ENCODE measurements at places on chromosomes 7 and 10.

DNA sequence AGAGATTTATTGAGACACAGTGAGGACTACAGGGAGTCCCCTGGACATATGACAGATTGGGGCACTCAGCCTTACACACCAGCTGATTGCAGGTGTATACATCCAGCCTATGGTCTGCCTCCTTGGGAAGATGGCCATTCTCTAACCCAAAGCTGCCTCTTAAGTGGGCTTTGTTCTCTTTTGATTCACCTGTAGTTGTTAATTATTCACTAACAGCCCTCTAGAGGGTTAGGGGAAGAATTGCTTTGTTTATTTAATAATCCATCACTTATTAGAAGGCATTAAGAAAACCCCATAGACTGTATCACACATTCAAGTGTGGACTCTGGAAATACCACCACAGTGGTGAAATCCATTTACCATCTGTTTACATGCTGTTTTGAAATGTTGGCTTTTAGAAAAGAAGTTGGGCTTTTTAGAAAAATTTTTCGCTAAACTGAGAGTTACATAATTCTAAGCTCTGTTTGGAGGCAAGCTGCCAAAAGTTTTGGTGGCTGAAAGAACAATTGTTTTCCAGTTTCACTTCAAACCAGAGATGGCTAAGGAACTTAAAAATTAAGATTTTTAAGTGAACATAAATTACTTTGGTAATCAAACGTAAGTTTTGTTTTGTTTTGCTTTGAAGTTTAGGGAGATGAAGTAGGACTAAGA is 379.1 kb downstream of the ADRA2A start:
- no peak for DNase-seq

- DNase-seq: no peak
Observed at GRCh38 chr7:133613250-133613790, 360.4 kb downstream of the EXOC4 start.

DNA sequence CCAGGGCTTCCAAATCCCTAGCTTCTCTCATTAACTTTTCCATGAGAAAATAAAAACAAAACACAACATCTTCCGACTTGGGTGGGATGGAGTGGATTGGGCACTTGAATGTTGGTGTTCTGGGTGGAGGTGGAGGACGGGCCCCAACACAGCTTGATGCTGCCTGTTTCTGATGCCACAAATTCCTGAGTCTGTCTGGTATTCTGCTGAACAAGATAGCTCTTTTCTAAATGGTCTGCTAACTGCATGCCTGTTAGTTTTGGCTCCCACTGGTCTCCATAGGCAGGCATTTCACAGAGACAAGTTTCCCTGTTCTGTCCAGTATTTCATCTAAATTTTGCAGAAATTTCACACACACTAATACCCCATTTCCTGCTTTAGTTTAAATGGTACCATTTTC is 160.9 kb upstream of the FZD8 start:
- no peak for DNase-seq

DNA sequence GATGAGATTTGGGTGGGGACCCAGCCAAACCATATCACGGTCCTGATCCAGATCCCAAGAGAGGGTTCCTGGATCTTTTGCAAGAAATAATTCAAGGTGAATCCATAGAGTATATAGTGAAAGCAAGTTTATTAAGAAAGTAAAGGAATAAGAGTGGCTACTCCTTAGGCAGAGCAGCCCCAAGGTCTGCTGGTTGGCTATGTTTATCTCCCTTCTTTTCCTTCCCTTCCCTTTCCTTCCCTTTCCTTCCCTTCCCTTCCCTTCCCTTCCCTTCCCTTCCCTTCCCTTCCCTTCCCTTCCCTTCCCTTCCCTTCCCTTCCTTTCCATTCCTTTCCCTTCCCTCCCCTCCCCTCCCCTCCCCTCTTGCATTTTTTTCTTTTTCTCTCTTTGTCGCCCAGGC is 35.2 kb downstream of the OTUD1 start:
- DNase-seq: no peak

- no peak for DNase-seq
Observed at GRCh38 chr7:128741491-128741890, 2.3 kb downstream of the CALU start.

DNA sequence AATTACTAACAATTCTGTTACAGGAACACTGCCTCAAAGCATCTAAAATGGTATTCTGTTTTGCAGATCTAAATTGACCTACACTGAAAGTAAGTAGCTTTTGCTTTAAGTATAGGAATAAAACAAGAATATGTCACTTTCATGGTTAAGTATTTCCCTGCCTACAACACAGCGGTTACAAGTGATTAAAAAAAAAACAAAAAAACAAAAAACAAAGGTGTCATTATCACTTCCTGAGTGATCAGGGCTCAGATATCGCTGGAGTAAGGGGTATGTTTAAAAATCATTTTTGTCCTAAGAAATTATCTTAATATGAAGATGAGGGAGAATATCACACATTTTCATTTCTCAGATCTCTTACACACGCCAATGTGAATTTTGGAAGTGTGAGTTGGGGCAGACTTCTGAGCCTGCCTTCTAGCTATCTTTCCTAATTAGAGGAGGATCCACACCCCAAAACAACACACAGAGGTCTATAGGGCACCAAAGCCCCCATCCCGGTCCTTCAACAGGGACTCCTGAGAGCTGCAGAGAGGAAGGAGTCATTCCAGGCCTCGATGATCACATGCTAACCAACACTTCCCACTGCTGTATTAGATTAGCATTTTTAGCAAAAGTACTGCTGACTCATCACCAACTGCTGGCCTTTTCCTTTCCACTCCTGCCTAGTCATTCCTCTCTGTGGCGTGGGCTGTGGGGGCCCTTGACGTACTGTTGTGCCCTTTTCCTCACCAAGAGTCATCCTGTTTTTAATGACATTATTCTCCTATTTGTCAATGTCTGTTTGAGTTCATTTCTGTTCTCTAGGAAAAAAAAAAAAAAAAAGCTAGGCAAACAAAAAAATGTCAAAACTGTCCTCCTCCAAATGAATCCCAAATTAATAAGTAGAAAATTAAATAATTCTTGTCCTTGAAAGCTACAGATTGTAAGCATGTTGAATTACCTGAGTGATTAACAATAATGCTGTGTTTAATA is 31.2 kb downstream of the PRTFDC1 start:
- peak; percentile 26 for DNase-seq

GRCh38 chr10:77027141-77027540 is 610.5 kb downstream of the KCNMA1 start:
- no peak for DNase-seq

DNA sequence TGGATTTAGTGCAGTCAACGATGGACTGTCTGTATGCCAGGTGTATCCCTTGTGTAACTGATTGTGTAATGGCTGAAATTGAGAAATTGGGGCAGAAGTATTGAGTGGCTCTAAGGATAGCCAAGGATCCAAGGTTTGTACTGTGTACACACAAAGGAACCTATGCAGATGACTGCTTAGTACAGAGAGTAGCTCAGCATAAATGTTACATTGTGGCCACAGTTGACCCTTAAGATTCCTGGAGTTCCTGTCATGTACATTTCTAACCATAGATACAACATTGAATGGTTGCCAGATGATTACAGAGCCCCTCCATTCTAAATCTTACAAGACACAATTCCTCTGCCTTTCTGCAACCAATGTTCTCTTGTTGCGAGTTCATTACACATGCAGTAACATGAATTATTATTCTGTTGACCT is 25.3 kb downstream of the CCDC126 start:
- DNase-seq: peak; percentile 40

- DNase-seq: peak; percentile 89
Observed at GRCh38 chr10:97632949-97633884, at the start of gene MORN4. Gene MORN4 (minus strand): TSS chr10:97633500. CDS start chr10:97619653, 13,847 bp downstream.

DNA sequence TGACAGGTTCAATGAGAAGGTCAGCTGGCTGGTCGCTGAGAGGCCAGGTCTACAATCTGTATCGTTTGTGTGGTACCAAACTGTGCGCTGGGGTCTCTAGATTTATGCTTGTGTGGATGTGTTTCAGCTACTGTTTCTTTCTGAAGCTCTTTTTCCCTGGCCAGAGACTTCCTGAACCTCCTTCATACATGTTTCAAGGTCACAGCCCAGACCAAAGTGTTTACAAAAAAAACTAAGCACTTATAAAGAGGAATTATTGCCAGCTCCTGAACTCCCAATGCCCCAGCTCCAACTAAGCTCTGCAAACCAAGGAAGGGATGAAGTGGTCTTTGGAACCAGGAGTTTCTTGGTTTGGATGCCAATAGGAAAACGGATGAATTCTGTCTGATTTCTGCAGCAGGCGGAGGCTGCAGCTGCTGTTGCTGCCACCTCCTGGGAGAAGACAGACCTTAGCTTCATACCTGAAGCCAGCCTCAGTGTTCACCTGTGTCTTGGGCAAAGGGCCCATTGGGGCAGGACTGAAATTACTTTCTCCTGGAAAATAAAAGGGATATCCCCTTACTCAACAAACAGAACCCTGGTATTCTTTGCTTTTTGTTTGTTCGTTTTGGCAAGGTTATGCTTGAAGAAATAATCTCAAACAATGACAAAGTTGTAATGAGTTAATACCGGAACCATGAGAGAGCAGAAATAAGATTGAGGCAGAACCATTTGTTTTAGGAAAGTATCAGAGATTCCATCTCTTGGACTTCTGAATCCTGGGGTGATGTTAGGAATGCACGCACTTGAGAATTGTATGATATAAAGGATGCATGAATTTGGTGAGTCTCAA is 24.6 kb upstream of the MKLN1 start:
- peak; percentile 46 for DNase-seq

- no peak for DNase-seq
Observed at GRCh38 chr10:133091316-133091715, 3.6 kb downstream of the ADGRA1 start.

- DNase-seq: peak; percentile 42
Observed at GRCh38 chr10:21675157-21675796, 141.2 kb downstream of the MLLT10 start.
